ENCODE measurements at places on chromosomes 7 and 10.

- DNase-seq: no peak
Measured at GRCh38 chr10:31069411-31069810, 37.7 kb upstream of the ZNF438 start.

GRCh38 chr7:22932896-22933295, 81.0 kb downstream of the HYCC1 start:
- DNase-seq: no peak

- no peak for DNase-seq
Measured at GRCh38 chr7:149422914-149423301, 38.0 kb downstream of the ZNF777 start.

- no peak for DNase-seq
Measured at GRCh38 chr7:130352194-130353074, 7.8 kb downstream of the CPA5 start.

DNA sequence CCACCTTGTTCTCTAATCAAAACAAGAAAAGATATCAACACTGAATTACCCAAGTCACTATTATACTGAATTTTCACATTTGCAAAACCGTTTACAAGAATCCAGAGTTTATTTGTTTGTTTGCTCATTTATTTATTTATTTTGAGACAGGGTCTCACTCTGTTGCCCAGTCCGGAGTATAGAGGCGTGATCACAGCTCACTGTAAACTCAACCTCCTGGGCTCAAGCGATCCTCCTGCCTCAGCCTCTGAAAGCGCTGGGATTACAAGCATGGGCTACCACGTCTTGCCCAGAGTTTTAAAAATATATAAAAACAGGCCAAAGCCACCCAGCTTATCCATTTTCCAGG, 8.5 kb downstream of the CREB3L2 start:
- DNase-seq: no peak

DNA sequence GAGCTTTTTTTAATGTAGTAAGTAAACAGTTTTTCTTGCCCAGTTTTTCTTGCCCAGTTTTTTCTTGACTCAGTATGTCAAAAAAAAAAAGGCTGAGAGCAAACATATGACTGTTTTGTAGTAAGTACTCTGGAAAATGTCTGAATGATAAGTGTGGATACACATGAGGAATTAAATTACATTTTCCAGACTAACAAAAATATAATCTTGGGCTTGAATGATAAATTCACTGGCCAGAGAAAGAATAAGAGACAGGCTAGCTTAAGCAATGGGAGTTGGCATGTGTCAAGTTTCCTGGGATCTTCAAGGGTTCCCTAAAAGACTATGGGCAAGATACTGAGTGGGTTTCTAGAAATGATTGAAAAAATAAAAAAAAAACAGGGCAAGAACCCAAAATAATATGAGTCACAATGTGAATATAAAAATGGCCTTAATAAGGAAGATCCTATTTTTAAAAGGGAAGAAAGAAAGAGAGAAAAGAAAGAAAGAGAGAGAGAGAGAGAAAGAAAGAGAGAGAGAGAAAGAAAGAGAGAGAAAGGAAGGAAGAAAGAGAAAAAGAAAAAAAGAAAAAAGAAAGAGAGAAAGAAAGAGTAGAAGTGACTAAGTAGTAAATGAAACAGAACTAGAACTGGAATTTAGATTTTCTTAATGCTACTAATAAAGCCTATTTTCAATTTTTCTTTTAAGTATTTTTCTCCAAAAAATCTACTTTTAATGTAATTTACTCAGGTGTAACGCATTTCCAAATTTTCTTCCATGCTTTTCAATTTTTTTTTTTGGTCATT, 60.2 kb downstream of the TFPI2 start:
- DNase-seq: no peak

- no peak for DNase-seq
Measured at GRCh38 chr7:51995596-51996179, 679.1 kb upstream of the COBL start.

DNA sequence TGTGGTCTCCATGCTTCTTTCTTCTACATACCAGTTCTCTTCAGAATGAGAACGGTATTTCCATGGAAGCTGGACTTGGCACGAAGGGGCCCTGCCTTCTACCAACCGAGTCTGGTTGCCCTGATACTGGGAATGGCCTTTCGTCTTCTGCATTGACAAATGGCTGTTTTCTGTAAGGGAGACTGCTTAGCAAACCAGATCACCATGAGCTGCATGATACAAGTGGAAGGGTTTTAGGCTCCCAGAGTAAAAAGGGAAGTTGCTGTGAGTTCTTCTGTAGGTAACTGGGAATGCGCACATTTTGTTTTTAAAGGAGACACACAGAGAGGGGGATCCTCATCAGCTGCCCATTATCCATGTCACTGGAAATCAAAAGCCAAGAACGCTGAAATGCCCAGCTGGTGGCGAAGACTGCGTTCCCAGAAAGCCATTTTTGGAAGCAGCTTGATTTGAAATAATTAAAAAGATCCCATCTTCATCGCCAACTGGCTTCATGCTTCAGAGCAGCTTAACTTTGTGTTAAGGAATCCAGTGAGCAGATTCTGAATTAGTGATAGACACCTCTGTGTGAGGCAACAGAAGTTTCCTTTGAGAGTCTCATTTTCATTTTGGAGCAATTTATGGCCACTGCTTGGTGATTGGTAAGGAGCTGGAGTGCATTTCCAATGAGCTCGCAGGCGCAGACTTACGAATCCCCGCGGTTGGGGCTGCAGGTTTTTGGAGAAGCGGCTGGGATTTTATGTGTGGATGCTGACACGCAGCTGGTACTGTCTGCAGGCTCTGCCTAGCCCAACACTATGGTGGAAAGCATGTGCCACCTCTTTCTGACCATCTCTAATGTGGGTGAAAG, 672.7 kb upstream of the FOXK1 start:
- DNase-seq: no peak

- peak; percentile 31 for DNase-seq
Measured at GRCh38 chr10:117222976-117223692, 17.8 kb upstream of the SLC18A2 start.

- DNase-seq: no peak
Measured at GRCh38 chr7:1973321-1974251, 259.2 kb downstream of the MAD1L1 start.

All from tibial artery (tissue), 4 donors.